ENCODE measurements at places on chromosomes 16 and 17. TPM values are rescaled to one million over a fixed set of nuclear protein-coding genes. Genes with fewer than 3 reads are reported as not detected.
A peak's percentile ranks its signal among the peaks of the same experiment; 100 is the strongest.

- DNase-seq, result no peak
These were observed 843 bp downstream of the ZNF174 start for GRCh38 chr16:3401719-3402397.

- no peak for DNase-seq
These were observed 258.2 kb upstream of the IRX5 start for GRCh38 chr16:54672500-54672899.

TACO1 gene
- 18.4 TPM for total RNA-seq

NPIPB5 gene
- total RNA-seq, result 263 TPM

GRCh38 chr17:46877466-46877865, 26.1 kb downstream of the WNT9B start:
- DNase-seq, result no peak

GRCh38 chr16:85005285-85006069, 5.9 kb downstream of the ZDHHC7 start:
- no peak for DNase-seq

DLX3 gene
- total RNA-seq, result 0.41 TPM

GRCh38 chr16:12498077-12498476, 305.6 kb downstream of the CPPED1 start:
- DNase-seq, result peak; percentile 19

- no peak for DNase-seq
These were observed 53.5 kb downstream of the C17orf58 start for GRCh38 chr17:67942810-67943209.

NHERF2 gene
- total RNA-seq, result 238 TPM

ALOX12B gene
- total RNA-seq, result not detected

NEK8 gene
- total RNA-seq, result 20.6 TPM

DNA sequence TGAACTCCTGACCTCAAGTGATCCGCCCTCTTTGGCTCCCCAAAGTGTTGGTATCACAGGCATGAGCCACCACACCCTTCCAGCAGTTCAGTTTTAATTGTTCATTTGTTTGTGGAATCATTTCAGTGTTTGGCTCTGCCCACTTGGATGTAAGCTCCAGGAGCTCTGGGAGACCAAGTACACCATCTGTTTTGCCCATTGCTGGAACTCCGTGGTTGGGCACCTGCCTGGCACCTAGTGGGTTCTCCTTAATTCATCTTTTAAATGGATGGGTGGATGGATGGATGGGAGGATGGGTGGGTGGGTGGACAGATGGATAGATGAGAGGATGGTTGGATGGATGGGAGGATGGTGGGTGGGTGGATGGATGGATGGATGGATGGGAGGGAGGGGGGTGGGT, 953 bp upstream of the NECAB2 start:
- no peak for DNase-seq

GRCh38 chr17:60392845-60393702, 1.1 kb upstream of the USP32 start:
- DNase-seq, result peak; percentile 59

GRCh38 chr17:70955441-70955840, 786.1 kb downstream of the KCNJ2 start:
- DNase-seq, result no peak
